Esophagus muscularis mucosa (tissue), 4 donors: ENCODE measurements at places on chromosomes 7 and 10. TPM values are rescaled to one million over a fixed set of nuclear protein-coding genes. Genes with fewer than 3 reads are reported as not detected.

DNA sequence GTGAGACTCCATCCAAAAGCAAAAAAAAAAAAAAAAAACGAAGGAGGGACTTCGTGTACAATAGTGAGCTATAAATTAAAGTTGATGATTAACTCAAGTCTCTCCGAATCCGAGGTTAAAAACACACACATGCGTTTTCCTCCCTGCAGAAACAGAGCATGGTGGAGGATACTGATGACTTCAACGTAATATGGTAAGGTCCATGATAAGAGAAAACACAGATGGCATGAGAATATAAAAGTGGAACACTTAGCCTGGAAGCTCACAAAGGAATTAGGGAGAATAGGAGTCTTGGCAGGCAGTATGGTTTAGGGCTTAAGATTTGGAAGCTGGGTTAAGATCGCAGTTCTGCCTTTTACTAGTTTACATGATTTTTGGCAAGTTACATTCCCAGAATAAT, 20.1 kb upstream of the GSTK1 start:
- no peak overlapping the region for H3K27ac ChIP-seq
- H3K4me1 ChIP-seq, result peaks cover 4% of the 10 kb centered on the region
- no peaks in the 10 kb centered on the region for H3K36me3 ChIP-seq
- no peak for DNase-seq
- H3K27me3 ChIP-seq, result no peaks in the 10 kb centered on the region

ECHDC3 gene
- 23.3 TPM for total RNA-seq

DNA sequence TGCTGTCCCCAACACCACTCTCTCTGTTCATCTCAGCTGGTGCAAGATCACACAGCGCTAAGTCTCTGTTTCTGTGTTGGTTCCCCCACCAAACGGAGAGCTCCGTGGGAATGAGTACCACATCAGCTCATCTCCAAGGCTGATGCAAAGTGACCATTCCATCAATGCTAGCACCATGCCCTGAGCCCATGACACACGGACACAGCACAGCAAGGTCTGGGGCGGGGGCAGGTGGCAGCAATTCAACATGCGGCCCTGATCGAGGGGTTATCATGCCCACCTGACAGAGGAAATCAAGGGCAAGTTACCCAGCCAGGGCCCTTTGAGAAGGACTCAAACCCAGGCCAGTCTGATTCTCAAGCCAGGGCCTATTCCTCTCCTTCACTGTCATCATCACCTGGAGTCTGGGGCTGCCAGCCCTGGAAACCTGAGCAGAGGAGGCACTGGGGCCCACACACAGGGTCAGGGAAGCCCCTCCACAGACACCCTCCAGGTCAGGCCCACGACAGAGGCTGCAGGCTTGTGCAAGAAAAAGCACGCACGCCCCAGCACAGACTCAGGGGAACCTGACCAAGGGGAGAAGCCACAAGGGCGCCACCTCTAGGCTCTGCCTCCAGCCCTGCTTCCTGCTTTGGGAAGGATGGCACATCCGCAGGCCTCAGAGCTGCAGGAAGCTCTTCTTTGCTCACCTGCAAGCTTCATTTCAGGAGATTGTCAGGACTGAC, 74.8 kb downstream of the GRID1 start:
- no peaks in the 10 kb centered on the region for H3K27me3 ChIP-seq
- no peak overlapping the region for H3K27ac ChIP-seq
- H3K36me3 ChIP-seq, result no peaks in the 10 kb centered on the region
- H3K4me1 ChIP-seq, result no peaks in the 10 kb centered on the region
- DNase-seq, result no peak

INHBA gene
- 30.4 TPM for total RNA-seq

DNA sequence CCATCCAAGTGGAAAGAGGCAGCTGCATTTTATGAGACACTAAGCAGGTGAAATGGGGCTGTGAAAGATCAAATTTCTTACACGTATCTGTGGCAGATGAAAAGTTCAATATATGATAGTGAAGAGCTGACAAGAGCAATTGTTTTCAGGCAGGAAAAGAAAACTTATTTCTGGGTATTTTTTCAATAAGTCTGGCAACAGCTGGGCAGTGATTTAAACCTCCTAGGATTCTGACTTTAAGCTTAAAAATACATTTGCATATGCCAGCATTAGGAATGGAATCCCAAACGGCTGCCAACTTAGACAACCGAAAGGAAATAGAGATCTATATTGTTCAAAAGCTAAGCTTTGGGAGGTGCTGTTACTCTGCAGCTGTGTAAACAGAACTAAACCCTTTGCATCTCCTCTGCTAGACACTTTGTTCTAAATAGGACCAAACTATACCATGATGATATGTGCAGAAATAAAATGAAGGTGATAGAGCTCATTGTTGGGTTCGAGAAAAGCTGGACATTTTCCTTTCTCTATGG, 26.1 kb downstream of the DYNC1I1 start:
- no peaks in the 10 kb centered on the region for H3K27me3 ChIP-seq
- H3K36me3 ChIP-seq, result no peaks in the 10 kb centered on the region
- H3K27ac ChIP-seq, result no peak overlapping the region

DNA sequence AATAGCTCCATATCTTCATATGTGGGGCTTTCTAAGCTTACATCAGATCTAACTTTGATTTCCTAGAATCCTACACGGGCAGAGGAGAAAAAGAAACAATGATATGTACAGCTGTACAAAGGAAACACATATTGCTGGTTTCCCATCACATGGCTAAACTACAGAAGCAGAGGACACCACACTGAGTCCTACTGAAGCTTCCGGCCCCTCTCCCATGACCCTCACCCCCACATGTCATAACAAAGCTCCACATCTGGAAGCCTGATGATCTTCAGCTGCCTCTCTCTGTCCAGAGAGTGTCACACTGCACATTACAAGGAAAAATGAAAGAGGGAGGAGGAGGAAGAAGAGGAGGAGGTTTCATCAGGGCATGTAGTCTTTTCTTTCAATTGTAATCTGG, 14.0 kb downstream of the SLC16A12 start:
- H3K4me3 ChIP-seq, result no peak overlapping the region
- H3K27ac ChIP-seq, result no peak overlapping the region
- H3K36me3 ChIP-seq, result no peaks in the 10 kb centered on the region
- no peaks in the 10 kb centered on the region for H3K27me3 ChIP-seq

DNA sequence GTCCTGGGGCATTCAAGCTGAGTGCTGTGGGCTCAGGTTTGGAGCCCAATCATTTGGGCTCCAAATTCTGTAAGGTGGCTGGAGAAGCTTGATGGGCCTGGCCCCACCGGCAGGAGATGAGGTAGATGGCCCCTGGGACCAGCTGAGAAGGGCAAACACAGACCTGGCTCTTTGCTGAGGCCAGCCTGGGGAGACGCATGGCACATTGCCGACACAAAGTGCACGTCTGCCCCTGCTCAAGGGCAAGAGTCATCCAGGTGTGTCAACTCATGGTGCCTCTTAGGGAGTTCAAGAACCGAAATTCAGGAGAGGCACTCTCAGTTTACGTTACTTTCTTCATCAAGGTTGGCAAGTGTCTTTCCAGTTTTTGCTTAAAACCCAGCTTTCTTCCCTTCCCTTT, 227.5 kb downstream of the LRMDA start:
- DNase-seq, result no peak
- H3K27ac ChIP-seq, result no peak overlapping the region
- H3K36me3 ChIP-seq, result no peaks in the 10 kb centered on the region
- H3K4me1 ChIP-seq, result peaks cover 84% of the 10 kb centered on the region

- no peak for DNase-seq
- no peaks in the 10 kb centered on the region for H3K27me3 ChIP-seq
- H3K27ac ChIP-seq, result peak overlapping the region; percentile 100
- H3K4me3 ChIP-seq, result no peak overlapping the region
- H3K4me1 ChIP-seq, result peaks cover 76% of the 10 kb centered on the region
- H3K36me3 ChIP-seq, result peaks cover 71% of the 10 kb centered on the region
These were observed 7.5 kb downstream of the ZYX start for GRCh38 chr7:143388491-143389101.

RAB19 gene
- not detected for total RNA-seq

DNA sequence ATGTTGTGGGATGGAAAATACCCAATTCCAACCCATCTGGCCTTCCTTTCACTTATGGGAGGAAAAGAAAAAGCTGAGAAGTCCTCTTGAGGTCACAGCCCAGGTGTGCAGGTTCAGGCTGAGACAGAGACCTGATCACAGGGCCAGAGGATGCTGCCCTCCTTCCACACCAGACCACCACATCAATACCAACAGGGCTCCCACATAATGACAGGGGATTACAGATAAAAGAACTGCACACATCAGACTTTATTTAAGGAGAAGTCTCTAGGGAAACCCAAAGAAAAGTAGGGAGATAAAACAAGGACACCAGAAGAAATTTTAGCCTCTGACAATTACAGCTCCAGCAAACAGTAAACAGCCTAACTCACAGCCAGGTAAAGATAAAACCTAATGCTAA, 548.4 kb downstream of the PTPRN2 start:
- H3K27ac ChIP-seq, result no peak overlapping the region
- peaks cover 12% of the 10 kb centered on the region for H3K4me1 ChIP-seq
- H3K36me3 ChIP-seq, result no peaks in the 10 kb centered on the region
- no peak overlapping the region for H3K4me3 ChIP-seq
- no peak for DNase-seq

- H3K4me3 ChIP-seq, result no peak overlapping the region
- no peak overlapping the region for H3K27ac ChIP-seq
- no peaks in the 10 kb centered on the region for H3K4me1 ChIP-seq
- H3K27me3 ChIP-seq, result no peaks in the 10 kb centered on the region
These were observed 175.5 kb upstream of the ZMIZ1 start for GRCh38 chr10:78893217-78893616.

DNA sequence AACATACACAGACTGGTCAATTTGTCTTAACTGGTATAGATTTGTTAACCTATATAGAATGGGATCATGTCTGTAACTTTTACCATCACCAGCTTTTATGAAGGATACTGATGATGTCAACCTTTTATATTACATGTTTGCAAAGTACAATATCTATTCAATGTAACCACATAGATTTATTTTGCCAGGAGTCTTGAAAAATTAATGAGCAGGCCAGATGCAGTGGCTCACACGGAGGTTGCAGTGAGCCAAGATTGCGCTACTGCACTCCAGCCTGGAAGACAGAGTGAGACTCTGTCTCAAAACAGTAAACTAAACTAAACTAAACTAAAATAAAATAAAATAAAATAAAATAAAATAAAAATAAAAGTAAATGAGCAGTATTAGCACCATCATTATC, 30.0 kb upstream of the PARD3 start:
- no peaks in the 10 kb centered on the region for H3K27me3 ChIP-seq
- no peak overlapping the region for H3K27ac ChIP-seq
- no peaks in the 10 kb centered on the region for H3K4me1 ChIP-seq
- H3K36me3 ChIP-seq, result no peaks in the 10 kb centered on the region
- DNase-seq, result no peak

DNA sequence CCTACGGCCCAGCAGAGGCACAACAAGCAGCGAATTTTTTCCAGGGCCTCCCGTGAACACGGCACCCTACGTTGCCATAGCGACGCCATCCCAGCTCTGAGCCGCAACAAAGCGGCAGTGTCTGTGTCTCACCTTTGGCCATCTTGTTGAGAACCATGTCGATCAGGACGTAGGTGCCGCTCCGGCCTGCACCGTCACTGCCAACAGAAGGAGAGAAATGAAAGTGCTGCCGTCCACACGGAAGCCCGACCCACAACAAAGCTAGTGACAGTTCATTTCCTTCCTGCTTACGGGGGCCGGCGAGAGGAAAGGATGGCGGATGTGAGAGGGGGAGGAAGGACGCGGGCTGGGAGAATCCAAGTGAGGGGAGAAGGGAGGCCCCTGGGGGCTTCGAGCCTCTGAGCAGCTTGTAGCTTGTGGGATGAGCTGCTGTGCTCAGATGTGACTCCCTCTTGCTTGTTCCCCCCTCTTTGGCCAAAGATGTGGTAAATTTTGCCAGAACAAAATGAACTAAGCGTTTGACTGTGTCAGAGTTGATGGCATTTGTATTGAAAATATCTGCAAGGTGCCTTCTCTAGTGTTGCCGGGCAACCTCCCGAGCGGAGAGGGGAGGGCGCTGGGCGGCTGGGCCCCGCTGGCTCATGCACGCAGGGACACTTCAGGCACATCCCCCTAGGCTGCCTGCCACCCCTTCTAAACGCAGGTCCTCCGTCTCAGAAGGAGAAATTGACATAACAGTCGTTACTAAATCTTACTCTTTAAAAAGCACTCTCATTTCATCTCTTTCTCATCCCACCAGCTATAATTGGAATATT, 232.2 kb downstream of the DNAJB6 start:
- peak overlapping the region; percentile 64 for H3K4me3 ChIP-seq
- peak overlapping the region; percentile 41 for H3K27ac ChIP-seq
- H3K36me3 ChIP-seq, result no peaks in the 10 kb centered on the region
- no peaks in the 10 kb centered on the region for H3K27me3 ChIP-seq
- no peak for DNase-seq

DNA sequence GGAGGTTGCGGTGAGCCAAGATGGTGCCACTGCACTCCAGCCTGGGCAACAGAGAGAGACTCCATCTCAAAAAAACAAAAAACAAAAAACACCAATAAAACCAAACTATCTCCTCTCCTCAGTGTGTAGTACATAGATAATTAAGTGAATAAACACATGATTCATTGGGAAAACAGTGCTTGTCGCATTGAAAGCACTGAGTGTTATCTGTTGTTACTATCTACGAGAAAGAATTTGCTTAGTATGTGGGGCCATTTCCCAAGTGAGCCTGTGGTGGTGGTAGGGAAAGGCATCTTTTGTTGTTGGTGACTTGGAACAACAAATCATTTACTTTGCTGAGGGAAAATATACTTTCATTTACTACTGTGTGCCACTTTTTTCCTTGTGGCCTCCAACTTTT, 42.6 kb downstream of the RSBN1L start:
- no peak overlapping the region for H3K27ac ChIP-seq
- H3K36me3 ChIP-seq, result no peaks in the 10 kb centered on the region
- H3K4me3 ChIP-seq, result no peak overlapping the region
- no peaks in the 10 kb centered on the region for H3K27me3 ChIP-seq

ZNF853 gene
- total RNA-seq, result 30.3 TPM

GRCh38 chr10:127734753-127735152, 2.2 kb upstream of the FOXI2 start:
- DNase-seq, result no peak
- H3K27me3 ChIP-seq, result peaks cover 23% of the 10 kb centered on the region
- H3K4me3 ChIP-seq, result no peak overlapping the region
- no peaks in the 10 kb centered on the region for H3K36me3 ChIP-seq
- H3K27ac ChIP-seq, result no peak overlapping the region

GRCh38 chr10:71247414-71247705, 35.0 kb downstream of the UNC5B start:
- H3K27ac ChIP-seq, result no peak overlapping the region
- H3K36me3 ChIP-seq, result no peaks in the 10 kb centered on the region
- H3K4me3 ChIP-seq, result no peak overlapping the region
- no peak for DNase-seq
- peaks cover 64% of the 10 kb centered on the region for H3K4me1 ChIP-seq

DLX5 gene
- 0.26 TPM for total RNA-seq

- H3K27me3 ChIP-seq, result no peaks in the 10 kb centered on the region
- no peak overlapping the region for H3K4me3 ChIP-seq
- H3K4me1 ChIP-seq, result no peaks in the 10 kb centered on the region
- no peaks in the 10 kb centered on the region for H3K36me3 ChIP-seq
These were observed 22.3 kb downstream of the MRPS33 start for GRCh38 chr7:140992422-140992821.
